ENCODE measurements at places on chromosomes 1 and 21.

- no peak for DNase-seq
Measured at GRCh38 chr1:111716333-111716732, 22.9 kb downstream of the INKA2 start.

- DNase-seq, result no peak
Measured at GRCh38 chr1:116759636-116760035, 5.4 kb downstream of the CD2 start.

GRCh38 chr21:42117967-42118780 is 47.1 kb downstream of the UMODL1 start:
- DNase-seq, result no peak

- DNase-seq, result no peak
Measured at GRCh38 chr1:30688920-30689794, 34.2 kb downstream of the MATN1 start.

DNA sequence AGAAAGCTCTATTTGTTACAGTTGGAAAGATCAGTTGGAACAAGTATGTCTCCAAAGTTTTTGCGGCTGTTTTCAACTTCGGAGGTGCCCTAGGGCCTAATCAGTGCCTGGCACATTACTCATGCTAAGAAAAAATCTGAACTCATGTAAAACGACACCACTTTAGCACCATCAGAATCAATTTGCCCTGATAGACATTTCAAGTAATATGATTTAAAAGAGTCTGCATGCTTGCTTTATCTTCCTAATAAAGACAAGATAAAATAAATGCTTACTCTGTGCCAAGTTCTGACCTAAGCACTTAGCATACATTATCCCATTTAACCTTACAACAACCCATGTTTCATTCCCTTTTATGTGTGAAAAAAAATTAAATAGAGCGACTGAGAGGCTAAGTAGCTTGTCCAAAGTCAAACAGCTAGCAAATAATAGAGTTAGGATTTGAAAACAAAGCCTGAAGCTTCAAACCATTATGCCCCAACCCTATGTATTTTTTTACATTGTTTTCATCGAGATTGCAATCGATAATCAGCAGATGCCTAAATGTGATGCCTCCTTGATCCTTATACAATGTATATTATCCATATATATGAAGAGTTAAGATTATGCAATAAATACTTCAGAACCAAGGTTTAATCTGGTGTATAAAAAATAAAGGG is 91.3 kb downstream of the DENND1B start:
- DNase-seq, result no peak

DNA sequence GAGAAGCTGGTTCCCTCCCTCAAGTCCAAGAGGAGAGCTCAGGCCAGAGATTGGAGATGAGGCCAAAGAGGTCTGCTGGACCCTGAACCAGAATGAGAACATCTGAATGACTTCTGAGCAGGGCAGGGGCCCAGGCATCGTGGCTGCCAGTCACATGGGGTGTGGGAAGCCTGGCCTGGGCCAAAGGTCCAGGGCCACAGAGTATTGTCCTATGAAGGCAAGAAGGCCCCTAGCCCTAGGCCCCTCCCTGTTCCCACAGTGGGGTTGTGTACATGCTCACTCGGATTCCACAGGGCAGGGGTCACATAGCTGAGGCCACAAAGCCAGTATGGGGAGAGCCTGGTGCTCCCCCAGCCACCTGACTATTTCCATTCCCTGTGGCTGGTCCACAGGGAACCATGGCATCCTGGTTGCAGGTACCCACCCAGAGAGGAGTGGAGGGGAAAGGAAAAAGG is 18.5 kb upstream of the SLC1A7 start:
- no peak for DNase-seq

- no peak for DNase-seq
Measured at GRCh38 chr1:174953285-174954072, 46.3 kb upstream of the CACYBP start.

GRCh38 chr1:9687120-9687873 is 35.8 kb downstream of the PIK3CD start:
- DNase-seq, result peak; percentile 69

DNA sequence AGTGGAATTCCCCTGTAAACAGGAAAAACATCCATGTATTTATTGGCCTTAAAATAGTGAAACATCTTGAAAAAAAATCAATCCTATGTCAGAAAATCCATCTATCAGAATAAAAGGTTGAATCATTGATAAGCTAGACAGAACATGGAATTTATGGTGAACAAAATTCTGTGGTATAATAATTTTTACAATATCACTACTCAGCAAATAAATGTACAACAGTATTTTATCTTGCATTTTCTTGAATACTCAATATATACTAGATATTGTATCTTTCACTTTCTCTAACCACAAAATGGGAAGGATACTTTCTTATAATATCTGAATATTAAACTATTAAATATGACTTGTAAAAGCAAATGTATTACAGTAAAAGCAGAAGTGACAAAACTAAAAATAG is 5.7 kb upstream of the UBE4B start:
- no peak for DNase-seq

DNA sequence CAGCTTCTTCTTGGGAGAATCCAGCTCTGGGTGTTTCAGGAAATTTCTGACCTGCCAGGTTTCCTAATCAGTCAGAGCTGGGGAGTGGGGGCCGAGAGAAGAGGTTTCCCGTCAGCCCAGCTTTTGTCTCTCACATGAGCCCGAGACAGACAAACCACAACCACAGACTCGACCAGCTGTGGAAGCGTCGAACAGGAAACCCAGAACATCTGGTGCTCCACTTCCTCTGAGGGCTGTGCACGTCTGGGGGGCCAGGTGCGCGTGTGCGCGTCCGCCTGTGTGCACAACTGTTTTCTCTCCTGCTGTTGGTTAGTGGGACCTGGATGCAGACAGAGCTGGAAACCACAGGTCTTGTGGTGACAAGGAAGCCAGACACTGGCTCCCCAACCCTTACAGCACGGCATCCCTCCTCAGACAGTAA is 113.0 kb upstream of the SLC25A33 start:
- DNase-seq, result no peak

DNA sequence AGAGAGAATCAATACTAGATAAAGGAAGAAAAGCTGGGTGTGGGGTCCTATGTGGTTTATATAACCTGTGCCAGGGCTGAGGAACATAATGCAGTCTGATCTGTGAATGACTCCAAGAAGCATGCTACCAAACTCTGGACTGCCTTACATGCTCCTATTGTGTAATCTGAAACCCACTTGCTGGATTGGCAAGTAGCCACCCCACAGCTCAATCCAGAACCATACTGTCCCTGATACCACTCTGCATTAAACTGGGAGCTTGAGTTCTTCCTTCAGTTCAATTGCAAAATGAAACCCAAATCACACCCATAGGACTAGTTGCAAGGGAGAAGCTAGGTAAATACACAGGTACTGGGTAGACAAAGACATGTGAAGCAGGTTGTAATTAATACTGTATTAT is 115.4 kb upstream of the NEGR1 start:
- peak; percentile 77 for DNase-seq

GRCh38 chr1:55464550-55464949 is 249.4 kb upstream of the USP24 start:
- no peak for DNase-seq

GRCh38 chr1:160078512-160079195 is 2.7 kb upstream of the KCNJ9 start:
- peak; percentile 63 for DNase-seq

GRCh38 chr21:32768530-32768929 is 3.0 kb downstream of the PAXBP1 start:
- DNase-seq, result no peak

GRCh38 chr1:22566161-22566560 is 2.9 kb downstream of the EPHA8 start:
- DNase-seq, result no peak

- no peak for DNase-seq
Measured at GRCh38 chr1:1083416-1084371, 9.6 kb upstream of the RNF223 start.

DNA sequence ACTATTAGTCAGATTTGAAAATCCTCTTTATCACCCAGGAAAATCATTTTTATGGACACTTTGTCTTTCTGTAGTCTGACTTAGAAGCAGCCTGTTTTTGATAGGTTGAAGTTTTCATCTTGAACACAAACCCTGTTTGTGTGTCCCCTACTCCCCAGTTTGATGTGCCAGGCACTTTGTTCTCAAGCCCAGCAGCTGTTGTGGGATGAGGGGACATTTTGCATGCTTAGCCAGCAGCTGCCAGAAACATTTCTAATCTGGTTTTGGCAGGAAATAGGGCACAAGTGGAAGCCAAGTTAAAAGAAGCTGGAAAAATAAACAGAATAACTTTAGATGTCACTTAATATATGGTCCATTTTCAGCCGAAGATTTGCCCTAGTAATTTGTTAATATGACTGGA is 29.9 kb downstream of the ACTN2 start:
- no peak for DNase-seq

DNA sequence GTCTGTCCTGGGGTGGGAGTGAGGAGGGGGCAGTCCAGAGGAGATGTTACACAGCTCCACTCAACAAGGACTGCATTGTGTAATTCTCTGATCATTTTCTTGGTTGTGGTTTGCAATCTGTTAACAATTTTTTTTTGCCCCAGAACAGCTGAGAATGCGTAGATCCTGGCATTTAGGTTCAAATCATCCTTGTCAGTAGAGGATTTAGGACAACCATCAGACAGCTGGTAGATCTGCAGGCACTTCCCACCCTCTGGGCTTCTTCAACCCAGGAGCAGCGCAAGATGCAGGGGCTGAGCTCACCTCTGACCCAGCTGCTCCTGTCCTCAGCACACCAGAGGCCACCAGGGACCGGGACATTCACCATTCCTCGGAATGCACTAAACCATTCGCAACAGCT is 13.5 kb downstream of the BCAR3 start:
- DNase-seq, result no peak

GRCh38 chr1:203147376-203147775 is 19.9 kb downstream of the ADORA1 start:
- no peak for DNase-seq

DNA sequence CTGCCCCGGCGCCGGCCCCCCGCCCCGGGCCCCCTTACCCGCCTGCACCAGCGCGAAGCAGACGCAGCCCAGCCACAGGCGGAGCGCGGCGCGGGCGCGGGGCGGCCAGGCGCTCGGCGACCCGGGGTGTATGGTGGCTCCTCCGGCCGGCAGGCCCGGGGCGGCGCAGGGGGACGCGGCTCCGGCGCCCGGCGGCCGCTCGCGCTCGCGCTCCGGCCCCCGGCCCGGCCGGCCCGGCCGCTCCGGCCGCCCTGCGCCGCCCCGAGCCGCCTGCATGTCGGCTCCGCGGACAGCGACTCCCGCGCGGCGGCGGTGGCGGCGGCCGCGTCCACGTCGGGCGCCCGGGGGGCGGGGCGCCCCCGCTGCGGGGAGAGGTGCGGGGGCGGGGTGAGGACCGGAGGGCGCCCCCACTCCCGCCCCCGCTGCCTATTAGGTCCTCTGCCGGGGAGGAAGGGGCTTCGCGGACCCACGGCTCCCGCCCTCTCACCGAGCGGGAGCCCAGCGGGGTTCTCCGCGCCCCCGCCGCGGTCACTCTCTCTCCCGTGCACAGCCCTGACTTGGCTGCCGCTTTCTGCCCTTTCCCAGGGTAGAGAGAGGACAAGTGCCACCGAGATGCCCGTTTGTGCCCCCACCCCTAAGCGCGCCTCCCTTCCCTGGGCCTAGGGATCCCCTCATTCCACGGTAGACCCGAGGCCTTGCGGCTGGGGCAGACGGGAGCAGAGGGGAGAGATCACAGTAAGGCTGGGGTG is at the start of gene FNDC5:
FNDC5 (minus strand) TSS at position 298 of the 749 bp plus-strand sequence.
- DNase-seq, result peak; percentile 60

All from GM23248 (cell line).